ELF-1 (cell line): ENCODE measurements at places on chromosomes 13 and 19.
A peak's percentile ranks its signal among the peaks of the same experiment; 100 is the strongest.

- DNase-seq: no peak
These were observed 27.4 kb downstream of the LAMP1 start for GRCh38 chr13:113324398-113324797.

DNA sequence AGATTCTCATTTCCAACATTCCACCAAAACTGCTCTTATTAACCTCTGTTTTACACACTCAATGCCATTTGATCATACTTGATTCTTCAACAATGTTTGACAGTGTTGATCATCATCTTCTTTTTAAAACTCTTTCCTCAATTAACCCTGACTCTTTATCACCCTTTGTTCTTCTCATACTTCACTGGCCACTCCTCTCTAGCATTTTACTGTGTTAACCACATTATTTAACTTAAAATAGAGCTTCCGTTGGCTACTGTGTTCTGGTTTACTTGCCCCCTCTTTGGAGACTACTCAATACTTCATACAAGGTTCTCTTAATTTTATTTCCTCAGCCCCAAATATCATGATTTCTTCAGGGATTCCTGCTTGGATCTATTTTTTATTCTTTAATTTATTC is 121.1 kb upstream of the SPRY2 start:
- DNase-seq: no peak

GRCh38 chr13:23870356-23871140 is 18.7 kb downstream of the MIPEP start:
- DNase-seq: no peak

DNA sequence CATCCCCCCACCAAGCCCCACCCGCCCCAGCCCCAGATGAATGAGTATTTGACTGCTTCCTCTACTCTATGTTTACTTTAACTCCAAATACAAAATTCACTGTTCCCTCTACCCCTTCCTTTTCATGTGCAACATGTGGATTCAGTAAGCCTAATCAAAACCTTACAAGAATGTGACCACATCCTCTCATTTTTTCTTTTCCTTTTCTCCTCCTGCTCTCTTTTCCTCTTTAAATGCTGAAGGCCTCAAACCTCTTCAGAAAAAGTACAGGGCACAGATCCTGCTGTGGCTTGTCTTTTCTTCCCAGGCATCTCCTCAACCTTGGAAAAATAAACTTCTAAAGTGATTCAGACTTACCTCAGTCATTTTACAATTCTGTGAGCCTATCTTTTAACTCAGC is 119.0 kb downstream of the MYCBP2 start:
- DNase-seq: no peak

- no peak for DNase-seq
These were observed 30.9 kb downstream of the RNASEH2B start for GRCh38 chr13:50940509-50940908.

- DNase-seq: no peak
These were observed 20.9 kb downstream of the KLHL26 start for GRCh38 chr19:18657590-18658365.

GRCh38 chr13:87754097-87754496 is 82.9 kb downstream of the SLITRK5 start:
- DNase-seq: no peak

DNA sequence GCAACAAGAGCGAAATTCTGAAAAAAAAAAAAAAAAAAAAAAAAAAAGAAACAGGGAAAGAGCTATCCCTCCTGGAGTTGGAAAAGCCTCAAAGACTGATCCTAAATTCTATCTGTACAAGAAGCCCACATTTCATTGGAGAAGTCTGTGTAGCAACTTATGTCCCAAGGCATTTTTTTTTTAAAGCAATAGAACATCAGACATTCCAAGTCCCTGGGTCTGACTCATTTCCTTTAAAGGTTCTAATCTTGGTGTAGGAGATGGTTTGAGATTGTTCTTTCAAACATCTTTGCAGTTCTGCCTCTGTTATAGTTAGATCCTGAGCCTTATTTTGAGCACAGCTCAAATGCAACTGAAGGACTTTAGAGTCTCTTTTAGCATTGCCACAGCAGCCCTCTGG is 706.5 kb upstream of the MIR17HG start:
- no peak for DNase-seq

DNA sequence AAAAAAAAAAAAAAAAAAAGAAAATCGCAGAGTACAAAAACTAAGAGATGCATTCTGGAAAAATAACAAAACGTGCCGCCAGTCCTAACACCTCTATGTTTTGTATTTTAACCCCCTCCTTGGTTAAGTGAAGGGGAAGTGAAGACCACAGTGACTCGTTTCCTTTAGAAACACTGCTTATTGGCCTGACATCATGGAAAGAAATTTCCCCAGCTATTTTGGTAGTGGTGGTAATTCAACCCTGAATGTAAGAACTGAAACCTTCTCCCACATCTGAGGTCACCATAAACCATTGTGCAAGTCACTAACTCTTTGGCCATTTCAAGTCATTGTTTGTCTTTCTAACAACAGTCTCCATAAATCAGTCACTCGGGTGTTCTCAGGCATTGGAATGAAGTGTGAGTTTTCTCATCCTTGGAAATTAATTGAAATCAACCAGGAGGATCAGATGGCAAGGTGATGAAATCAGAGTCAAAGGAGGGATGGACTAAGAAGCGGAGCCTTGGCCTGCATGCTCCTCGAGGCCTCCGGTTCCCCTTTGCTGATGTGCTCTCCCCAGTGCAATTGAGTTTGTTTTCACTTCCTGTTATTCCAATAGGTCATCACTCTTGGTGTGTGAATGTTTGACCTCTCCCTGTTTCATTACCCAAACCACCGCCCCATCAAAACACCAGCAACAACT is 443.9 kb downstream of the FGF9 start:
- DNase-seq: no peak

GRCh38 chr19:50340331-50340730 is 11.2 kb upstream of the KCNC3 start:
- no peak for DNase-seq

GRCh38 chr13:40485611-40486517 is 180.6 kb downstream of the FOXO1 start:
- no peak for DNase-seq

DNA sequence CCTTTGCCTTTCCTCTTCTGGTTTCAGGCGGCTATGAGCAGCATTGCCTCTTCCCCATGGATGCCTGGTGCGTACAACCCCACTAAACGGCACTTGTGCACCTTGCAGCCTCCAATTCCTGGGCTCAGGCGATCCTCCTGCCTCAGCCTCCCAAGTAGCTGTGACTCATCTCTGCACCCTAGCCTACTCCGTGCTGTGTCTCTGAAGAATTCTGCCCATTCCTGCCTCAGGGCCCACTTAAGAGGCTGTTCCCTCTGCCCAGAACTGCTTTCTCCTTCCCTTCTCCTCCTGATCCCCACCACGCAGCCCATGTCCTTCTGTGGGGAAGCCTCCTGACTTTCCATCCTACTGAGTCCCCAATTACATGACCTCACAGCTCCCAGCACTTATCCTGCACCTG is 142.2 kb upstream of the ZNF507 start:
- DNase-seq: no peak

DNA sequence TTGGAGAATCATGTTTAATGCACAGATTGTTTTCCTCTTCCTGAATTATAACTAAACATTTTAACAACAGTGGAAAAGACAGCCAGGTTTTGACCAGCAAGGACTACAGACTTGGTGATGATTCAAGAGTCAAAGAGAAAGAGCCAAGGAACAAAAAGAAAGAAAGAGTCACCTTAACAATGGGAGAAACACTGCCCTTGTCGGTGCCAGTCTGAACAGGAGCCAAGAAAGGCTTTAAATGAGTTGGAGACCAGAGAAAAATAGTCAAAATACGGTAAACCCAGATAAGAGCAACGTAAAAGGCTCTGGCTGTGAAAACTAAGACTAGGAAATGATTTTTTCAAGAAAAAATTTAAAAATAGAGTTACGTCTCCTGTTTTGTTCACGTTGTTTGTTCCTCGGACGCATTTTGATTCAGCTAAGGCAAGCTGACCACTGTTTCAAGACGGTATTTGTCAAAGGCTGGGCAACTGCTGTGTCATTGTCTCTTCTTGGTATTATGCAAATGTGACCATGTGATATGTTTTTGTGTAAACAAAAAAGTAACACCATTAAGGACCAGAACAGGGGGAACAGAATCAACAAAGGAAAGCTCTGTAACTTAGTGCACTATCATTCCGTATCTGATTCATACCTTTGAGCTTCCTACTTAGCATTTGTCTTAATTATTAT is 634.5 kb downstream of the LIG4 start:
- peak; percentile 14 for DNase-seq

- no peak for DNase-seq
These were observed 31.5 kb downstream of the ZFR2 start for GRCh38 chr19:3837332-3837731.

GRCh38 chr19:4749870-4750590 is 26.4 kb upstream of the DPP9 start:
- no peak for DNase-seq

DNA sequence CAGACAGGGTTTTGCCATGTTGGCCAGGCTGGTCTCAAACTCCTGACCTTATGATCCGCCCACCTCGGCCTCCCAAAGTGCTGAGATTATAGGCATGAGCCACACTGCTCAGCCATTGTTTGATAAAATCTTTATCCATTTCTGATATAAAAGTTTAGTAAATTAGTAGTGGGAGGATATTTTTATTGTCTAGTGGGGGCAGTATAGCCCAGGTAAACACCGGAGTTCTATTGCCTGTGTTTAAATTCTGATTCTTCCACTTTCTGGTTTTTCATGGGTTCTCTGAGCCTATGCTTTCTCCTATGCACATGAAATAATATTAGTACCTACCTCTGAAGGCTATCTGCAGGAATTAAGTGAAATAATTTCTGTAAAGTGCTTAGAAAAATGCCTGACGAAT is 20.1 kb upstream of the ARHGEF18 start:
- DNase-seq: no peak

- DNase-seq: peak; percentile 75
These were observed 2.8 kb downstream of the SEMA6B start for GRCh38 chr19:4556597-4557127.

DNA sequence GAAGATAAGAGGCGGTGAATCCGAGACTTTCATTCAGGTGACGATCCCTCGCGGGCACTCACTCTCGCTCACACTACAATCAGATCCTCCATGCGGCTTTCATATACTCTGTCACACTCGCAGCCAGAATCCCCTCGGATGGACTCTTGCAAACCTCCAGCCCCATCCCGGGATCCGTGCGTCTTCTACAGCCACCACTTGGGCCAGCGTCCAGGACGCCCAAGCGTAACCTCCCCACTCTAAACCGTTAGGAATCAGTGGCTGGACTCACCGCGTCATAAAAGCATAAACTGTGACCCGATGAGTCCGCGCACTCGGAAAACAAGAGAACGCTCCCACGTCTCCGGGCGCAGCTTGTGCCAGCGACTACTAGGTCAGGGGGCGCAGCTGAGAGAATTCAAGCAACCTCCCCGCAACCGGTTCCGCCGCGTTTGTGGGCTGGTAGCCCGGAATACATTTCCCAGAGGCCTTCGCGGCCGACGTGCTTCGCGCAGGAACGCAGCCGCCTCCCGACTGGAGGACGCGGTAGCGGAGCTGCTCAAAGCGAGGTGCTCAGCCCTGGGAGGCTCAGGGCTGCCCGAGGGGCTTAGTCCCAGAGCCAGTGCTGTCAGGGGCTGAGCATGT is 27.6 kb downstream of the ZNF607 start:
- peak; percentile 88 for DNase-seq
